ENCODE measurements at places on chromosomes 5 and 9. TPM values are rescaled to one million over a fixed set of nuclear protein-coding genes. Genes with fewer than 3 reads are reported as not detected.

The IDNK gene
- total RNA-seq, result 3.7 TPM

The LVRN gene
- total RNA-seq, result 1.5 TPM

The ADAMTS12 gene
- 18.6 TPM for total RNA-seq

The SPATA31D3 gene
- not detected for total RNA-seq

The CCL28 gene
- total RNA-seq, result 0.68 TPM

The FGF1 gene
- 3.8 TPM for total RNA-seq

The CDX1 gene
- 0.15 TPM for total RNA-seq

The FOXD4 gene
- 0.23 TPM for total RNA-seq

The WWC1 gene
- 0.38 TPM for total RNA-seq

The HACD4 gene
- total RNA-seq, result 1.4 TPM

The ECM2 gene
- 17.3 TPM for total RNA-seq

The BAAT gene
- total RNA-seq, result not detected

The NR2F1-AS1 gene
- total RNA-seq, result 24.2 TPM

The RAI14 gene
- total RNA-seq, result 131 TPM

The OSMR gene
- 58.7 TPM for total RNA-seq

The SLC6A18 gene
- not detected for total RNA-seq

The TEX48 gene
- total RNA-seq, result not detected

The TAF11L10 gene
- total RNA-seq, result not detected

The MAMDC4 gene
- total RNA-seq, result 0.59 TPM

Data from smooth muscle cell of the coronary artery (primary cell).